ENCODE measurements at places on chromosomes 12 and 14.
A peak's percentile ranks its signal among the peaks of the same experiment; 100 is the strongest.

DNA sequence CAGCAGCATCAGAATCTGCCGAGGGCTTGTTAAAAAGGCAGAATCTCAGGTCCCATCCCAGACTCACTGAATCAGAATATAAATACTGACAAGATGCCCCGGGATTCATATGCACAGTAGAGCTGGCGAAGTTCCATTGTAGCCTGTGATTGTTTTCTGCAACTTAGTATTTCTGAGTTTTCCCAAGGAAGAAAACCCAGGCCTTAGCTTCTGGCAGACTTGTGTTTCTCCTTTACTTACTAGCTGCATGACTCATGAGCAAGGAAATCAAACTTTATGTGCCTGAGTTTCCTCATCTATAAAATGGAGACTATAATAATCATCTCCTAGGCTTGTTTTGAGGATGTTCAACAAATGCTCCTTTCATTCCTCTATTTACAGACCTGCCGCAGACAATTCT lies 278.5 kb upstream of the PLEKHG7 start:
- no peak for DNase-seq

DNA sequence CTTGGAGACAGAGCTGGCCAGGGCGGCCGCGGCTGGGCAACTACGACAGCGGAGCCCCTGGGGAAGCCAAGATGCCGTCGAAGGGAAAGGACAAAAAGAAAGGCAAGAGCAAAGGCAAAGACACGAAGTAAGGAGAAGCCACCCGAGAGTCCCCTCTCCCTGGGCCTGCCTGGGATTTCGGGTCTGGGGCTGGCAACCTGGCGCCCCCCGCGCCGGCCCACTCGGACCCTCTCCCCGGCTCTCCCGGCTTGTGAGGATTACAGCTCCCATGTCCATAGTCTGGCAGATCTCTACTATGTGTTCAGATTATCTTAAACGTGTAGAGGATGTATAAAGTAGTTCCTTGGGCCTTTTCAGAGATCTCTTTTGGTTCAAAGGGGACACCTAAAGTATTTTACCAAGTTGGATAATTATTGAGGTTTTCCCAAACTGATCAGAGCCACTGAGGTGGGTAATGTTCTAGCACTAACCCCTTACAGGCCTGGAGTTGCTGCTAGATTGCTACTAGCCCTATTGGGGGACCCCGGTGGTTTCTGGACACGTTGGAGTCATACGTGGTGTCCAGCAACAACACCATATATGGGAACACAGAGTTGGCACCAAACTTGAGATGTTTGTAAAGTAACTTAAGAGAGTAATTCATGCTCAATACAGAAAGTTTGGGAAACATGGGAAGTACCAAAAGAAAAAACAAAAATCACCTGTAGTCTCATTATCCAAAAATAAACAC lies 424 bp downstream of the BBOF1 start:
- peak; percentile 16 for DNase-seq

DNA sequence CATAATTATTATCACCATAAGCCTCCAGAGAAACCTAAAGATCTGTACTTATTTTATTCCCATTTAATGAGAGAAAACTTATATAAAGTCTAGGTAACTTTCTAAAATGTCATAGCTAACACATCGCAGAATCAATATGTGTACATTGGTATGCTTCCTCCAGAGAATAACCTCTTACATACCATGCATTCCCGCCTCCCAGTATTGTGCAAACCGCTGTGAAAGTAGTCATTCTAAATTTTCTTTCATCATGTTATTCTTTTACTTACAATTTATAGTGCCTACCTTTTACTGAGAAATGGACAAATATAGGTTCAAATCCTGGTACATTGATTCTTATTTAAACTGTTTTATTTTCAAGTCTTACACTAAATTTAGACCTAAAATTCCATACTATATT lies 463.4 kb downstream of the LRFN5 start:
- DNase-seq, result no peak

GRCh38 chr12:91043408-91043807 lies 14.4 kb downstream of the KERA start:
- no peak for DNase-seq

All from A549 (cell line).